ENCODE measurements at places on chromosomes 2 and 18. TPM values are rescaled to one million over a fixed set of nuclear protein-coding genes. Genes with fewer than 3 reads are reported as not detected.

GRCh38 chr18:39946623-39947061, 2008.4 kb upstream of the PIK3C3 start:
- no peaks in the 10 kb centered on the region for H3K36me3 ChIP-seq
- no peak for DNase-seq
- H3K4me1 ChIP-seq, result no peaks in the 10 kb centered on the region
- no peaks in the 10 kb centered on the region for H3K27me3 ChIP-seq
- H3K27ac ChIP-seq, result no peak overlapping the region

- no peaks in the 10 kb centered on the region for H3K27me3 ChIP-seq
- no peak overlapping the region for H3K27ac ChIP-seq
- no peak overlapping the region for H3K4me3 ChIP-seq
- no peak for DNase-seq
Measured at GRCh38 chr2:27647289-27647688, 16.1 kb downstream of the SUPT7L start.

DNA sequence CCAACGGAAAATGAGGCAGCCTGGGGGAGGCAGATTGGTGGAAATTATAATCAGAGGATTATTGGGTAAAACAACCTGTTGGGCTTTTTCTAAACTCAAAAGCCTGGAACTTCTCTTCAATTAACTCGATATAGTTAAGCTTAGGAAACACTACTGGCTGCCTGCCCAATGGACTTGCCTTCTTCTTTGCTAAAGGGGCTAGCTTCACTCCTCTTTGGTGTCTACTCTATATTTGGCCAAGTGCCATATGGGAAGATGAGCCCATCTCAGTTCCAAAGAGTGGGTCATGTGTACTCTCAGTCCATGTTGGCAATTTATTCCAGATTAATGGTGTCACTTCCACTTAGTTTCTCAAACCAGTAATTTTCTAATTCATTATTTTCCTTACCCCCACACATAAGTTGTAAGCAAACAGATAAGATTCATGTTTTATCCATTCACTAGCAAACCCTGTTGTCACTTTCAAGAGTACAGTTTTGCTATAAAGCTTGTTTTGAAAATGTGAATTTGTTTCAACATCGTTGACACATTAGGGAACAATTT, 34.3 kb downstream of the DARS1 start:
- DNase-seq, result no peak
- peaks cover 17% of the 10 kb centered on the region for H3K4me1 ChIP-seq
- no peaks in the 10 kb centered on the region for H3K27me3 ChIP-seq
- H3K36me3 ChIP-seq, result no peaks in the 10 kb centered on the region

Gene MDH1B
- 0.33 TPM for total RNA-seq

DNA sequence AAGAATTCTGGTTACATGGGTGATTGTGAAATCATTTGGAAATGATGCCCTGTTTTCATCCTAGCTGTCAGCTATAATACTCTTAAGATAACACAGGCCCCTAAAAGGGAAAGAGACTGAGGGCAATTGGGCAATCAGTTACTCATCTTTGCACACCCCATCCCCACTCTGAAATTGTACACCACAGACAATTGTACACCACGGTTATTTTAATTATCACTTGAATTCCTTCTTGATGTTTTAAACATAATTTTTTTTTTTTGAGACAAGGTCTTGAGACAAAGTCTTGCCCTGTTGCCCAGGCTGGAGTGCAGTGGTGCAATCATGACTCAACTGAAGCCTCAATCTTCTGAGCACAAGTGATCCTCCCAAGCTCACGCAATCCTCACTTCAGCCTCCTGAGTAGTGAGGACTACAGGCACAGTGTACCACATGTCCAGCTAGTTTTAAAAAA, 862.4 kb upstream of the ACVR2A start:
- no peak overlapping the region for H3K27ac ChIP-seq
- H3K4me3 ChIP-seq, result no peak overlapping the region
- H3K27me3 ChIP-seq, result no peaks in the 10 kb centered on the region
- no peaks in the 10 kb centered on the region for H3K36me3 ChIP-seq
- peak; percentile 67 for DNase-seq
- H3K4me1 ChIP-seq, result no peaks in the 10 kb centered on the region

GRCh38 chr2:150663143-150663542, 175.7 kb upstream of the RND3 start:
- DNase-seq, result no peak
- H3K36me3 ChIP-seq, result no peaks in the 10 kb centered on the region
- H3K4me3 ChIP-seq, result no peak overlapping the region
- H3K27me3 ChIP-seq, result no peaks in the 10 kb centered on the region
- H3K27ac ChIP-seq, result no peak overlapping the region

- no peak overlapping the region for H3K4me3 ChIP-seq
- H3K27me3 ChIP-seq, result no peaks in the 10 kb centered on the region
- H3K27ac ChIP-seq, result no peak overlapping the region
- H3K4me1 ChIP-seq, result peaks cover 45% of the 10 kb centered on the region
Measured at GRCh38 chr2:121545913-121546312, 15.2 kb downstream of the RNU4ATAC start.

GRCh38 chr2:42916324-42916723, 123.9 kb upstream of the HAAO start:
- H3K27ac ChIP-seq, result no peak overlapping the region
- no peaks in the 10 kb centered on the region for H3K36me3 ChIP-seq
- H3K4me3 ChIP-seq, result no peak overlapping the region
- no peaks in the 10 kb centered on the region for H3K4me1 ChIP-seq

Gene KCNJ3
- total RNA-seq, result 46.5 TPM

Gene KCNE4
- total RNA-seq, result 3.4 TPM

GRCh38 chr2:218569038-218569431, 396 bp downstream of the CNOT9 start:
- H3K27ac ChIP-seq, result peak overlapping the region; percentile 97
- no peaks in the 10 kb centered on the region for H3K27me3 ChIP-seq
- peak overlapping the region; percentile 81 for H3K4me3 ChIP-seq
- H3K4me1 ChIP-seq, result peaks cover 49% of the 10 kb centered on the region
- DNase-seq, result peak; percentile 61

- H3K36me3 ChIP-seq, result no peaks in the 10 kb centered on the region
- H3K27me3 ChIP-seq, result no peaks in the 10 kb centered on the region
- H3K4me1 ChIP-seq, result no peaks in the 10 kb centered on the region
- H3K4me3 ChIP-seq, result no peak overlapping the region
Measured at GRCh38 chr2:188937228-188938220, 36.6 kb upstream of the COL3A1 start.

- no peak for DNase-seq
- H3K27me3 ChIP-seq, result no peaks in the 10 kb centered on the region
- H3K4me3 ChIP-seq, result no peak overlapping the region
- no peak overlapping the region for H3K27ac ChIP-seq
- no peaks in the 10 kb centered on the region for H3K4me1 ChIP-seq
Measured at GRCh38 chr2:161445097-161445496, 29.0 kb downstream of the TBR1 start.

Gene POTEC
- total RNA-seq, result not detected

Gene NOL4
- total RNA-seq, result not detected

Gene SLC5A7
- total RNA-seq, result not detected

- H3K27ac ChIP-seq, result no peak overlapping the region
- no peaks in the 10 kb centered on the region for H3K27me3 ChIP-seq
- peaks cover 8% of the 10 kb centered on the region for H3K4me1 ChIP-seq
Measured at GRCh38 chr18:23422751-23423418, 30.2 kb upstream of the RIOK3 start.

- H3K4me1 ChIP-seq, result peaks cover 17% of the 10 kb centered on the region
- no peaks in the 10 kb centered on the region for H3K36me3 ChIP-seq
- H3K27me3 ChIP-seq, result no peaks in the 10 kb centered on the region
- H3K4me3 ChIP-seq, result no peak overlapping the region
Measured at GRCh38 chr18:63112706-63113105, 206.9 kb downstream of the BCL2 start.

DNA sequence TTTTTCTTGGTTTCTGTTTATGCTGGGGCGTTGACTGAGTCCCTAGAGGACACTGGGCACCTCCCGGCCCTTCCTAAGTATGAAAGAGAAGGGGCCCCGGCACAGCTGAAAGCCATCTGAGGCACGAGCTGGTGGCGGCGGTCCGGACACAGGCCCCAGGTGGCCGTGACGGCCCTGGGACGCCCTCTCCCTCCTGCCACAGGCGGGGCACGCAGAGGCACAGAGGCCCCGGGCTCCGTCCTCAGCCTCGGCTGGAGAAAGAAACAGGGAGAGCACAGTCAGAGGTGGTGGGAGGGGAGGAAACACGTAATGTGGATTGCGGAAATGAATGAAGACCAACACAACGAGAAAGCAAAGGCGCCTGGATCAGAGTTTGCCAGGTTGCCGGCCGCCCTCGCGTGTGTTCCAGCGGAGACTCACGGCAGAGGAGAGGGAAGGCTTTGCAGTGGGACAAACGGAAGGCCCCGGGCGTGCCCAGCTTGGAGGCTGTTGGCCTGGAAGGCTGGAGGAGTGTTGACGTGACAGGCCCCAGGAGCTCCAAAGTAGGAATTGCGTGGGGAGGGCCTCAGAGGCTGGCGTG, 119.1 kb downstream of the PTGR3 start:
- H3K27me3 ChIP-seq, result no peaks in the 10 kb centered on the region
- DNase-seq, result peak; percentile 52
- H3K4me3 ChIP-seq, result no peak overlapping the region
- no peaks in the 10 kb centered on the region for H3K36me3 ChIP-seq
